ENCODE measurements at places on chromosomes 5 and 9.

- DNase-seq: no peak
Measured at GRCh38 chr9:98054376-98054951, 2.1 kb upstream of the NANS start.

GRCh38 chr5:113487781-113488644, at the start of gene MCC:
Gene MCC, minus strand, starts transcription at chr5:113488453.
- peak; percentile 14 for DNase-seq

DNA sequence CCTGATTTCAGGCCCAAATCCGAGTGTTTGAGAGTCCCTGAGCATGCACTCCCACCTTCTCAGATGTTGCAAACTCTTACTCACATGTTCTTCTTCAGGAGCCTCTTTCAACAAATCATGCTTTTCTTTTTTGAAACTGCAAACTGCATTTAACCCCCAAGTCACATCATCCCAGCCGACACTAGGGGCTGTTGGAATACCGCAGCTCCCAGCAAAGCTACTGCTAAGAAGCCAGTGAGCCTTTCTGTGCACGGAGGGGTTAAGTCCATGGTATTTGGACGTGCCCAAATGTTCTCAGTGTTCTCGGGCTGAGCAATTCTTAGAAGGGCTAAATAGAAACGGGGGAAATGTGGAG, 282.9 kb downstream of the NFIB start:
- DNase-seq: no peak

DNA sequence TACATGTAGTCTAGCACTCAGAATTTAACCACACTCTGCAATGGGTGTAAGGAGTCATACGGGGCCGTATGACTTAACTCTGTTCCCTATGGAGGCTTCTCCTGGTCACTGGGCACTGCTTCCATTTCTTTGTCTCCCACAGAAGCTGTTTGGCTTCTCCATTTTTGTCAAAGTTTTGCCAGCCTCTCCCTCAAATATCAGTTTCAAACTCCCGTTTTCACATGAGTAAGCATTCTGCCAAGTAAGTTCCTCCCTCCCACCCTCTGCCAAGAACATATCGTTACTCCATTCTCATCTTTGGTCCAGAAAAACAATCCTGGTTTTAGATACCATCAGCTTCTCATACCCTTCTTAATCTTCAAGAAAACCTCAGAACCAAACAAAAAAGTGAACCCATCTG, 6.1 kb downstream of the AFAP1L1 start:
- no peak for DNase-seq

DNA sequence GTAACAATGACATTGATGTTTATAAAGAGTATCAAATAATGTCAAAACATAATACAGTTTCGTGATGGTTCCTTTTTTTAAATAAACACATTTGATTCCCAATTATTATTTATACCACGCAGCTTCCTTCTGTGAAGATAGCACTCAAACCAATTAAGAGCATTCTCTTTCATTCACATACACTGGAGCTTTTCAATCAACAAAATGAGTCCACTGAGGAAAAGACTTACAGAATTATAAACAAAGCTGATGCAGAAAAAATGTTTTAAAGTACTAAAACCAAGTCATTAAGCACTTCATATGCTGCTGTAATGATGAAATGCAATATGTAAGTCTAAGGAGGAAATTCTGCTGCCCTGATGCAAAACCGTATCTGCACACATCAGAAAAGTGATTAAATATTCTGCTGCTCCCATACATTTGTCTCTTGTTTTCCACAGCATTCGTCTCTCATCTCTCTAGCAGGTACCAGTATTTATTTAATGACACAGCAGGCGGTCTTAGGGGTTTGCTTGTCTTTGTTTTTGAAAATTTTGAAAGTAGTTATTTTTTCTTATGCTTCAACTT, 147.1 kb downstream of the CDH10 start:
- DNase-seq: no peak

DNA sequence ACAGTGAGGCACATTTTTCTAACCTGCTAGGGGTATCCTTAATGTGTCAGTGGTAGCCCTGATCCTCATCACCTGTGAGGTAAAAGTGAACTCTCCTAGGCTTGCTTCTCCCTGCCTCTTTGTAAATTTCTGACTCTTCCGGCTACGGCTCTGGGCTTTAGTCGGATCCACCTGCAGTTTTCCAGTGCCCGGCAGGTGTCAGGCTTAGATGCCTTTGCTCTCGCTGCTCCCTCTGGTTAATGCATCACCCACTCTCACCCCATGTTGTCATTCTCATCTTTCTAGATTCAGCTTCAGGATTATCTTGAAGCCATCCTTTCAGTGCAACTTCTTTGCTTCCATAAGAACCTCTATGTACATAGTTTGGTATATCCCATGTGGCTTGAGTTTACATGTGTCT, 3.6 kb downstream of the CEP78 start:
- no peak for DNase-seq

- DNase-seq: no peak
Measured at GRCh38 chr5:82522897-82523296, 244.7 kb upstream of the RPS23 start.

DNA sequence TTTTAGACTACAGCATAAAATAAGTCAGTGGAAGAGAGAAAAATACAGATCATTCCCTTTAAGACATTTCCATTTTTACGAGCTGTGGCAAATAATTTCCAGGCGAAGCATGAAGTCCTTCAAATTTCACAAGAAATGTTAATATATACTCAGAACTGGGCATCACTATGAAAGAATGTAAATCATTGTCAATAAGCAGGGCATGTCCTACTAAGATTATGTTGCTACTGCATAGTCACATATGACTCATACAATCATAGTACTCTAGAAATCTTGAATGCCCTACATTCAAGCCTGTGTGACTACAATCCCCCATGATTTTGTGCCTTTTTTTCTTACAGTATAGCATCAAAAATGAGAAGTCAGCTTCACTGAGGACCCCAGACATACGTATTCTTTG, 485.2 kb upstream of the FTMT start:
- DNase-seq: no peak

DNA sequence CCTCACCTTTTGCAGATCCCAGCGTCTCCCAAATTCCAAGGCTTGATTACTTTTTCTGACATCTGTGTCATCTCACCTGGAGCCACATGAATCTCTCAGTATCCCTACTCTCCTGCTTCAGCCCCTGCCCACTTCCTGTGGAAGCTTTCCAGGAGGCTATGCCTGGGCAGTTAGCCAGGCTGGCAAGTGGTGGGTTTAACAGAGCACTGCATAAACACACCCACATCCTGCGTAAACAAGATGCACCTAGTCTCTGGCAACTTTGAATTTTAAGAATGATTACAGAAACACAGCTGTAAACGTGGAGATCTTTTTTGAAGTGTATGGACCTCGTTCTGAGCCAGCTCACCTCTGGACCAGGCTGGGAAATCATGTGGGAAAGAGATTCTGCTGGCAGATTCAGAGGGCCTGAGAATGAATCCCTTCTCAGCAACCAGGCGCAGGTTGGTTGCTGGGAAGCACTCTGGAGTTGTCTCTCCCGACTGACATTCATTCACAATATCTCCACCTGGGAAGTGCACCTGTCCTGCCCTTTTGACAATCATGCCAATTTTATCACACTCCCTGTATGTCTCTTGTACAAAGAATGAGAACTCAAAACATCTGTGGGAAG, 55.7 kb upstream of the FANCC start:
- DNase-seq: no peak

DNA sequence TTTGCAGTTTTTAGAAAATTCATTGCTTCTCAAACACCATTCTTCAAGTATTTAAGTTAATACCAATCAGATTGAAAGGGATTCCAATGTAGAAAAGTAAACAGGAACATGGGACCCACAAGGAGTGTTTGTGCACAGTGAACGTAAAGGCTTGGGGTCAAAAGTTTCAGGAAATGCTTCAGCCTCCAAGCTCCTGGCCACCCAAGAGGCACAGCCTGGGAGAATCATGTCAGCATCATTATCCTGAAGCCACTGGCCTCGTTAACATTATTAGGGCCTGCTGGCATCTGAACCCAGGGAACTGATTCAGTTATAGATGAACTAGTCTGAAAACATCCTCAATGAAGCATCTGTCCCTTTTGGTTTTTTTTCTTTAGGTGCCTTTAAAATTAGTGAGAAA, 122.9 kb downstream of the NXNL2 start:
- DNase-seq: no peak

GRCh38 chr9:114668146-114668545, 10.5 kb upstream of the TEX53 start:
- DNase-seq: no peak

DNA sequence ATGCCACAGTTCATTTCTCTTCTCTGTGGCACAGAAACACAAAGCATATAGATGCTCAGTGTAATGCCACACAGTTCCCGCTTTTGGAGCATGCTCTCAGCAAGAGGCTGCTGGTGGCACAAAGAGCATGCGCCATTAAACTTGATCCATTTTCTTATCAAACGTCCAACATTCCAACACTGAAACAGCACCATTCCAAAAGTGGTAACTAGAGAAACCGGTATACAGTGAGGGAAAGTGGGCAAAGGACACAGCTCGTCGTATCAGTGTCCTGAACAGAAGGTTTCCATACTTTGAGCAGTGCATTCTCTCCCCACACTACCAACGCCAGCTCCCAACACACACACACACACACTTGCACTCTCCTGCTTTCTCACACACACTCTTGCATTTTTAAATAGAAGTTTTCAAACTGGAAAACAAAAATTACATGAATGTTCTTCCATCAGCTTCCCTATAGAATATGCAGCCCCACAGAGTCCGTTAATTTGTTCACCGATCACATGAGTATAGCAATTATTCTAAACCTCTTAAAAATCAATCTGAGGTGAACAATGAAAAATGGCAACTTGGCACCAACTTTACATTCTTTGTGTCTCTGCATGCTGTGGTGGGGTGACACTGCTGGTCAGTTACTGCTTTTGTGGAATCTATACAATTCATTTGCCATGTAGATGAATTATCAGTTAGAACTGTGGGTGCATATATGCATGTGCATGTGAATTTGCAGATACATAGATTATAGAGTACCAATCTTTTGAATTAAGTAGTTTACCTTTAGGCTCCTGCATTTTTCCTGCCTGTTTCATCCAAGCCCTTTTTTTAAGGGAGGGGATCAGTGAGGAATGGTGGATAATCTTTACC, 5.7 kb downstream of the NFIB start:
- DNase-seq: no peak

- no peak for DNase-seq
Measured at GRCh38 chr5:80409367-80409966, 1.6 kb downstream of the ZFYVE16 start.

DNA sequence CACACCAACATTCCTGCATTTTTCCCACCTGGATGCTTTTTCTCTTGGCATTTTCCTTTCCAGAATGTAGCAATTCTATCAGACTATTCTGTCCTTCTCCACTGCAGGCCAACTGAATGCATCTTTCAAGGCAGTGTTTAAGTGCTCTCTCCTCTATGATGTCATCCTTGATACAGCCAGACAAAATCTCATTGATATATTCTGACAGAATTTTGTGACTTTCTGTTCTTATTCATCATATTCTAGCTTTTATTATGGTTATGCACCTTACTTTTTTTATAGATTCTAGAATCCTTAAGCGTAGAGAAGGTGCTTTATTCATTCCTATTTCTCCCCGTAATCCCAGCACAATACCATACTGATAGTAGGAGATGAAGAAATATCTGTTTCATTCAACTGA, 355.5 kb upstream of the CCNH start:
- no peak for DNase-seq

DNA sequence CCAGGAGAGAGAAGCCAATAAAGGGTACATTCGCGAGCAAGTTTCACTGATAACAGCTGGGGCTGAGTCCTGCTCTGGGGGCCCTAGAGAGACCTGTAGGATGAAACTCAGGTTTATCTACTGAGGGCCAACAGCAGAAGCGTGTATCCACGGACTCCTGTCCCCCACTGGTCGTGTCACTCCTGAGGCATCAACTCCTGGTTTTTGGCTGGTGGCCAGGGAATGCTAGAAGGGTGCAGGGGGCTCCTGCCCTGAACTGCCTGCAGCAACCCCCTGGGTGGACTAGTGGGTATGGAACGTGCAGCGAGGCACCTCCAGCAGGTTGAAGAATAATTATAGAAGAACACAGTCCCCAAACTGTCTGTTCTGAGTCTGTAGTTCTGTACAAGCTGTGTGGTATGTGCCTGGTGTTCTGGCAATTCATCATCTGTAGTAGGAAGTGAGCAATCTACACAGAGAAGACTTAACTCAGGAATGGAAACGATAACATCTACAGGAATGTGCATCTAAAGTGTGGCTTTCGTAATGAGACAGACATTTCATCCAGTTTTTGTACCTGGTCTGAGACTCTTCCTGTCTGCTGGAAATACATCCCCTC, 64.5 kb upstream of the GNA14 start:
- DNase-seq: no peak

- no peak for DNase-seq
Measured at GRCh38 chr5:127228540-127229184, 61.9 kb upstream of the MEGF10 start.

DNA sequence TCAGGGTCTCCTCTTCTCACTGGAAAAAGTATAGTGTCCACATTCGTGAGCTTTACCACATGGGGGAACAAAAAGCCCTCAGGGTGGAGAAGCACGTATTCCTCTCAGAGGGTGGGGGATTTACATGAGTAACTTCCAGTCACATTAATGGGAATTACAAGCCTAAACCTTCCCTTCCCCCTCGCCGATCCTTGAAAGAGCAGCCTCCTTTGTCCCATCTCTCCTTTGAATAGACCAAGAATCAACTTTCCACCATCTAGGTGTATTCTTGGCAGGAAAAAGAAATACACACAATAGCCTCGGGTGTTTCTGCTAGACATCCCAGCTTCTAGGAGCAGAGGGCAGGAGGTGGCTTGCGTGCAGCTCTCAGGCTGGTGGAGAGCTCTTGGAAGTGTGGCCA, 144.4 kb downstream of the ZNF462 start:
- no peak for DNase-seq

DNA sequence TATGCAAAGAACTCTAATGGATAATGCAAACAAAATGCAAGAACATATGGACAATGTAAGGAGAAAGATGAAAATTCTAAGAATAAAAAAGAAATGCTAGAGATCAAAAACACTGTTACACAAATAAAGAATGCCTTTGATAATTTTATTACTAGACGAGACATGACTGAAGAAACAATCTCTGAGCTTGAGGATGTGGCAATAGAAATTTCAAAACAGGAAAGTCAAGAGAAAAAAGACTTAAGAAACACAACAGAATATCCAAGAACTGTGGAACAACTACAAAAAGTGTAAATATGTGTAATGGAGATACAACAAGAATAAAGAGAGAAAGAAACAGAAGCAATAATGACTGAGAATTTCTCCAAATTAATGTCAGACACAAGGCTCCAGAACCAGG, 140.5 kb upstream of the ACOT12 start:
- no peak for DNase-seq

- DNase-seq: no peak
Measured at GRCh38 chr5:65704621-65705239, 17.2 kb downstream of the SGTB start.

DNA sequence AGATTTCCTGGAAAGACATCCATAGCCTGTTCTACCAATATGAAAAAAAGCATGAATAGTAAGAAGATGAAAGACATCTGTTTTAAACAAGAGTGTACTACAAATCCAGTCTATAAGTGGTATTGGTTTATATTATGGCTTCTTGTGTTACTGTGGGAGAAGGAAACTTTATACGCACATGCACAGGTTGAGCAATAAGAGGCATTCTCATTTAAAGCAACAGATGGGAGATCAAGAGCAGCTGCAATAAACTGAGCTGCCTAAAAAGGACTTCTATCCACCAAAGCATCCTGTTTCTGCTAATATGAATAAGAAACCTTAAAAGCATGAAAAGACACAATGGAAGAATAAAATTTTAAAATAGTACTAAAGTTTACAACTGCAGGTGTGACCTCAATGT, 8.6 kb upstream of the PCDHB1 start:
- no peak for DNase-seq

GRCh38 chr5:127085796-127086195, 12.5 kb upstream of the C5orf63 start:
- no peak for DNase-seq

GRCh38 chr9:104068546-104068945, 25.6 kb upstream of the SMC2 start:
- no peak for DNase-seq
